Omental fat pad (tissue), 4 donors: ENCODE measurements at places on chromosomes 5 and 9. TPM values are rescaled to one million over a fixed set of nuclear protein-coding genes. Genes with fewer than 3 reads are reported as not detected.

Gene RORB
- 0.50 TPM for total RNA-seq

DNA sequence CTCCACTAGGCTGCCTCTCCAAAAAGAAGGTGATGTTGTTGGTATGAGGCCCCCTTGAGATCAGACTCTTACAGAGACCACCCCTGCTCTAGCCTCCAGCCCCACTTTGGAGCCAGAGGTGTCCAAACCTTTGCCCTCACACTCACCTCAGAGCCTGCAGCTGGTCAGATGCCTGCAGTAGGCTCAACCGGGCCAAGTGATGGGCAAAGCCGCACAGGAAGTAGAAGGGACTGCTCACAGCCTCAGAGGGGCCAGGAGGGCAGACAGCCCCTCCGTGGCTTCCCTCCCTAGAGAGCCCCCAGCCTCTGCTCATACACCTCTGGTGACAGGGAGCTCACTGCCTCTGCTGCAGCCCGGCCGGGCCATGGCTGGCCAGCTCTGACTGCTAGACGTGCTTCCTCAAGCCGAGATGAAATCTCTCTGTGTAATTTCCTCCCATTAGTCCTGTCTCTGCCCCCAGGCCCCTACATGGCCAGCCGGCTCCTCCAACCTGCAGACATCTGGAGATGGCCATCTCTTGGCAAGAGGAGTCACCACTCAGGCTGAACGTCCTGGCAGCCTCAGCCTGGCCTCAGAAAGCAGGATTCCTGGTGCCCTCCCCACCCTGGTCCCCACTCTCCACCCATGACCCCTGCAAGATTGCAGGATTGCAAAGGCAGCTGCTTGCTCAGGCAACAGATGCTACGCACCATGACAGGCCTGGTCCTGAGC, 7.3 kb upstream of the TCF7 start:
- no peak for DNase-seq

Gene PCDHB16
- 2.3 TPM for total RNA-seq

Gene INSYN2B
- total RNA-seq = 3.9 TPM

DNA sequence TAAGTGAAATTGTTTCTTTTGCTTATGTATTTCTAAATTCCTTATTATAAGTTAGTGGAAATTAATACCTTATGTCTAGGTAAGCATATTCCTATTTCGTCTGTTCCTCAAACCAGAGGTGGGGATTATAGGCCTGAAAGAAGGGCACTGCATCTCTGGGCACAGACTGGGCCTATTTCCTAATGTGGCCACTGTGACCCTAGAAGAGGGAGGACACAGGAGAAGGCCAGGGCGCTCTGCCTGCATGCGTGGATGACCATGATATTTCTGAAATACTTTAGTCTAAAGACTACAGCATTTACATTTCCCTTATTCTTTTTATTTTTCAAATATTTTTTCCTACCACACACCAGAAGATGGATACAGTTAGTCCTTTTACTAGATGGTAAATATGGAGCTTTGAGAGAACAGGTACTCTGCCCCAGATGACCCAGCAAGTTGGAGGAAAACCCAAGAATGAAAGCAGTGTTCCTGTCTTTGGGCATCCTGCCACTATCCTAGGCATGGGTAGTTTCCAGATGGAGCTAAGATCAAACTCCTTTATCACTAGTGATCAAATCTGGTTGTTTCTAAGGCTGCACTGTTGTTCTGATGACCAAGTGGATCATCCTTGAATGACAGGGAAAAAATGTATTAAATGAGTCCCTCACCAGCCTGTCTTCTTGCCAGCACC, 27.8 kb downstream of the RUSC2 start:
- DNase-seq = no peak

GRCh38 chr5:34487159-34487879, 168.8 kb upstream of the RAI14 start:
- DNase-seq = no peak

GRCh38 chr5:178388386-178389025, 155.9 kb upstream of the PHYKPL start:
- DNase-seq = no peak

GRCh38 chr5:65105301-65105700, 336.6 kb downstream of the CWC27 start:
- no peak for DNase-seq

GRCh38 chr5:154419236-154419635, 26.6 kb upstream of the SAP30L start:
- no peak for DNase-seq

DNA sequence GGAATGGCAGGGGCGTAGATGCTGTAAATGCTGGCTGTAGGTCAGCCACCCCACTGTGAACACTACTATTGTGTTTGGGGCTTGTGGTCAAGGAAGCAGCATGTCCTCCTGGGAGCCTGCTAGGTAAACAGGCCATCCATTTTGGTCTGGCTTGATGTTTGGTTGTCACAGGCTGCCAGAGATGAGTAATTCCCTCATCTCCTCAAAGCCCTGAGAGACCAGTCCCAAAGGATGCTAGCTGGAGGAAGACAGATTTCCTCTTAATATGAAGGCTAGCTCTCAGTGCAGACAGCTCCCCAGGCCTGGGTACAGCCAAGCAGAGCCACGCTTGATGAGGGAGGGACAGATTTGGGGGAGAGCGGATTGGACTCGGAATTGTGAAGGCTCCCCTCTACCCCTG, 72.5 kb upstream of the MAP1B start:
- no peak for DNase-seq

Gene BTNL3
- total RNA-seq = 0.50 TPM

DNA sequence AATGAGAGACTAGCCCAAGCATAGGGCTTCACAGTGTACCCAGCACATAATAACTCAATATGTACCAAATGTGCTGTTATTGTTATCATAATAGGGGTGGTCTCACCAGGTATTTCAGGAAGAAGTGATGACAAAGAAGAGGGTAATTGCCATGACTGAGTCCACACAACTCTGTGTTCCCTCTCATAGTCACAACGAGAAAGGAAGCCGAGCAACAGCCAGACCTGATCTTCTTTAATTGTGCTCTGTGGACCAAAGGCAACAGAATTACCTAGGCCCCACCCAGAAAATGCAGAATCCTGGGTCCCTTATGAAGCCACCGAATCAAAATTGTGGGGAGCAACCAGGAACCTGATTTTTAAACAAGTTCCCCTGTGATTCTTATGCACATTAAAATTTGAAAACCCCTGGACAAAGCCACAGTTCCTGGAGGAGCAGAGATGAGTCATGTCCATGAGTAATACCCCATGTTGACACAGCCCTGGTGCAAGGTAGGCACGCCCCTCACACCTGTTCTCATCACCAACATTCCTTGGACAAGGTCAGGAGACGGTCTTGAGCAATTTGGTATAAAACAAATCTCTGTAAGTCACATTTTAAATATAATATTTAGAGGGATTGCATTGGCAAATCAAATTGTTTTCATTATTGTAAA, 5.2 kb downstream of the FGF1 start:
- DNase-seq = no peak

Gene LHX3
- not detected for total RNA-seq

DNA sequence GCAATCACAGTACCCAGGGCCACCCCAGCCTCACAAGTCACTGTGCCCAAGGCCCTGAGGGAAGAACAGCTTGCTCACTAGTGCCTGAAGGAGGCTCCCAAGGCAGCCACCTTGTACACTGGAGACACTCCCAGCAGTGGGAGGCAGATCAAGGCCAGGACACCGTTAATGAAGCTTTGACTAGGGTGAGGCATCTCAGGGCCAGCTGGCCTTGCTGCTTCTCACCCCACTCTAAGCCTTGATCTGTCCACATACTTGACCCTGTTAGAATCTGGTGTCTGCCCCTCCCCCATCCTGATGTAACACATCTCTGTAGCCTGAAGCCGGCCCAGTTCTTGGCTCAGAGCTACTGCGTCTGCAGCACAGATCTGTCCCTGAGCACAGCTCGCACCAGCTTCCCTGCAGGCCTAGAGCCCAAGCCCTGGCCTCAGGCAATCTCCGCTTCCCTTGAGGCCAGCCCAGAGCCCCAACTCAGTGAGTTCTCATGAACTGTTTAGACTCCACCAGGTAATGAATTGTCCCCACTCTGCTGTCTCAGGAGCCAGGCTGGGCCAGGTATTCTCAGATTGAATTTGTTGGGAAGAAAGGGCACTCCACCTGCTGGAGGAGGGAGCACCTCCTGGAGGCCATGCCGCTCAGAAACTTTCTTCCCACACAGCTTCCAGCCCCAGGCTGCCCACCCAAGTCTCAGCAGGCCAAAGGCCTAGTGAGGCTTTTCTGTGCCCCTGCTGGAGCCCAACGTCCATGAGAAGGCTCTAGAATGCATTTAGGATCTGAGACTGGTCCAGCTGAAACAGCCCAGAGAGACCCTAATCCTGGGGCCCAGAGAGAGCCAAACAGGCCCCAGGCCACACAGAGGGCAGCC, 13.4 kb upstream of the JADE2 start:
- peak; percentile 46 for DNase-seq

GRCh38 chr5:129079496-129079895, 15.1 kb upstream of the ISOC1 start:
- no peak for DNase-seq

GRCh38 chr5:17737092-17737491, 102.8 kb downstream of the TAF11L14 start:
- no peak for DNase-seq

GRCh38 chr5:135008556-135008955, 25.5 kb downstream of the PITX1 start:
- no peak for DNase-seq

Gene TUBB4B
- total RNA-seq = 452 TPM

GRCh38 chr9:69213647-69214046, 39.6 kb downstream of the TJP2 start:
- no peak for DNase-seq

DNA sequence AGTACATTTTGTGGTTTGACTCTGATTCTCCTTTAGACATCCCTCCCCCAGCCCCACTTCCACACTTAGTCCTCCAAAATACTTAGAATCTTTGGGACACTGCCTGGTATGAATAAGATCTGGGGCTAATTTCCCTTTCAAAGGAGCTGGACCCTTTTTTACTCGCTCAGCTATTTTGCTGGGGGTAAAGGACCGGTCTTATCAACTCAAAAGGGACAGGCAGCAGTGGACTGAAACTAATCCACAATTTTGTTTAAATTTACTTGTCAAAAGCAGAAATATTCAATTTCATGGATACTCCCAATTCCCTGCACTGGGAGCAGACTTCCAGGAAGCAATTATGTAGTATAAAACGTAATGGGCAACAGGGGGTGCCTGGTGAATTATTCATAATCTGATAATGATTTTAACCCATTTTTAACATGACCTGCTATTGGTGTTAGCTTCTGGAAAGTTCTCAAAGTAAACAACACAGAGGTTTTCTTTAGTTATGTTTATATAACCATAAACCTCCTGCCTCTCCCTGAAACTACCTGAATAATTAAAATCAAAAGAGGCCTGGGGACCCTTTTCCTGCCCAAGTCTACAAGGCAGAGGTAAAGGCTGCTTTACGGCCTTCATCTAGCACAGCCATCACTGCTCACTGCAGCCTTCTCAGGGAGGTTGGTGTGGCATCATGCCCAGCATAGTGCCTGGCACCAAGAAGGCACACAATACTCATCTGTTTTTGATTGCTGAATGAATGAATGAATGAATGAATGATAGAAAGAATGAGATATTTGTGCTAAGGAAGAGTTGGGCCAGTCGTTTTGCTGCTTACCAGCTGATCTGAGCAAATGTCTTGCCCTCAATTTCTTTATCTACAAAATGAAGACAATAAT, 44.2 kb upstream of the GNPDA1 start:
- DNase-seq = no peak

GRCh38 chr5:56128113-56128512, 105.0 kb downstream of the ANKRD55 start:
- no peak for DNase-seq

DNA sequence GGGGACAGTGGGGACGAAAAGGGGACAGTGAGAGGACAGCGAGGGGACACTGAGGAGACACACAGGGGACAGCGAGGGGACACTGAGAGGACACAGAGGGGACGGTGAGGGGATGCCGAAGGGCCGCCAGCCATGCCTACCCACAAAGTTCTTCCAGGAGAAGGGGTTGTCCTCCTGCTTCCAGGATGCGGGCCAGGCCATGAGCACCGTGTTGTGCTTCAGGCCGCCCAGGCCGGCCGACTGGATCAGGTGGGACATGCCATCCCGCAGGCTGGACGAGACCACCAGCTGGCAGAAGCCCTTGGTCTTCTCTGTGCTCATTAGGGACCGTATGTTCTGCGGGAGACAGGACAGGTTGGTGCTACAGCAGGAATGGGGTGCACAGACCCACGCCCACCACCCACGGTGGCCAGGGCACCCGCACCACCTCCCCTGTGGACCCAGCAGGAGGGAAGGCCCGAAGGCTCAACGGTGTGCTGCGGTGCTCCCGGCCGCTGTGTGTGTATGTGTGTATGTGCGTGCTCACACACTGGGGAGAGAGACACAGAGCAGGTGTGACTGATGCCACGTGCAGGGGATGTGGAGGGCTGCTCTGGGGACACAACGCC, 46.6 kb downstream of the SLC12A7 start:
- no peak for DNase-seq

DNA sequence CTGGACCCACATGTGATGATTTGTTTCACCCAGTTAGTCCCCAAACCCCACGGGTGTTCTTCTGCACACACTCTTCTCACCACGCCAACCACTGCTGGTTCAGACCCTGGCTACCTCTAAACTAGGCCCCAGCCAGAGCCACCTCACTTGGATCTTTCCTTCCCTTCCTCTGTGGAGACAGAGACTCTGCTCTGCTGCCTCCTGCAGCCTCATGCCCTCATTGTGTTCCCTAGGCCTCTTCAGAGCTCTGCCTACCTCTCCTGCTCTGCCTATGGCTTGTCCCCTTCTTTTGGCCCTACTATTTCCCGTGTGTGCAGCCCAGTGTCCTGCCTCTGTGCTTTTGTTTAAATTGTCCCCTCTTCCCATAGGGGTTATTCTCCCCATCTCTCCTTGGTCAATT, 79.7 kb downstream of the ARHGAP26 start:
- DNase-seq = no peak

- no peak for DNase-seq
Observed at GRCh38 chr5:32309761-32310160, 3.0 kb downstream of the MTMR12 start.

DNA sequence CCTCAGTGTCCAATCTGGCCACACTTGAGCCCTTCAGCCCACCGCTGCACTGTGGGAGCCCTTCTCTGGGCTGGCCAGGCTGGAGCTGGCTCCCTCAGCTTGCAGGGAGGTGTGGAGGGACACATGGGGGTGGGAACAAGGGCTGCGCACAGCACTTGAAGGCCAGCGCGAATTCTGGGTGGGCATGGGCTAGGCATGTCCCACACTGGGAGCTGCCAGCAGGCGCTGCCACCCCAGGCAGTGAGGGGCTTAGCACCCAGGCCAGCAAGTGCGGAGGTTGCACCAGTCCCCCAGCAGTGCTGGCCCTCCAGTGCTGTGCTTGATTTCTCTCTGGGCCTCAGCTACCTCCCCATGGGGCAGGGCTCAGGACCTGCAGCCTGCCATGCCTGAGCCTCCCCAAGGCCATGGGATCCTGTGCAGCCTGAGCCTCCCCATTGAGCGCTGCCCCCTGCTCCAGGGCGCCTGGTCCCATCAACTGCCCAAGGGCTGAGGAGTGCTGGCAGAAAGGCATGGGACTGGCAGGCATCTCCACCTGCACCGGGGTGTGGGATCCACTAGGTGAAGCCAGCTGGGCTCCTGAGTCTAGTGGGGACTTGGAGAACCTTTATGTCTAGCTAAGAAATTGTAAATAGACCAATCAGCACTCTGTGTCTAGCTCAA, 148.2 kb downstream of the EMB start:
- DNase-seq = no peak

Gene FCN2
- total RNA-seq = not detected

Gene PCDHB7
- 1.7 TPM for total RNA-seq

Gene EMB
- total RNA-seq = 44.9 TPM
